ENCODE measurements at places on chromosomes 5 and 9. TPM values are rescaled to one million over a fixed set of nuclear protein-coding genes. Genes with fewer than 3 reads are reported as not detected.

Gene PRSS3
- not detected for total RNA-seq

Gene HIGD2A
- total RNA-seq, result 26.0 TPM

Gene SLC6A19
- total RNA-seq, result not detected

Gene PKD2L2
- total RNA-seq, result not detected

Gene SHROOM1
- total RNA-seq, result 14.7 TPM

Gene SLC25A2
- 1.9 TPM for total RNA-seq

Gene FNBP1
- 52.9 TPM for total RNA-seq

Gene CENPH
- 4.9 TPM for total RNA-seq

Gene NR2F1-AS1
- 26.2 TPM for total RNA-seq

Gene GLDC
- total RNA-seq, result not detected

Gene ISL1
- not detected for total RNA-seq

Gene ADAMTS13
- total RNA-seq, result 1.8 TPM

Gene SARDH
- 1.9 TPM for total RNA-seq

Gene ANP32B
- 5.8 TPM for total RNA-seq

Gene PCDHGB5
- 28.4 TPM for total RNA-seq

Gene SHOC1
- total RNA-seq, result not detected

Gene PGM5
- 0.85 TPM for total RNA-seq

Gene CXCL14
- total RNA-seq, result 2.1 TPM

Gene GPR150
- total RNA-seq, result under 0.01 TPM

Gene CNTFR
- not detected for total RNA-seq

Gene NUTM2F
- not detected for total RNA-seq

Gene SMIM33
- not detected for total RNA-seq

Gene PCDHGB7
- 20.2 TPM for total RNA-seq

Gene POU5F2
- 2.6 TPM for total RNA-seq

Gene LCN2
- not detected for total RNA-seq

Gene ATP10B
- not detected for total RNA-seq

Gene NTMT1
- 22.2 TPM for total RNA-seq

Gene FAM219A
- total RNA-seq, result 16.5 TPM

Gene CNTNAP3
- under 0.01 TPM for total RNA-seq

Gene LSM11
- 3.1 TPM for total RNA-seq

Gene DIAPH1
- 23.0 TPM for total RNA-seq

Gene STPG3
- not detected for total RNA-seq

Gene FAM221B
- total RNA-seq, result not detected

Gene ADGRD2
- not detected for total RNA-seq

Data from hair follicle dermal papilla cell (primary cell).